Activated CD4-positive, alpha-beta memory T cell treated with anti-CD3 and anti-CD28 coated beads for 36 hours (primary cell): ENCODE measurements at places on chromosomes 1 and 21. TPM values are rescaled to one million over a fixed set of nuclear protein-coding genes. Genes with fewer than 3 reads are reported as not detected.
A peak's percentile ranks its signal among the peaks of the same experiment; 100 is the strongest.

- peak; percentile 24 for DNase-seq
- no peaks in the 10 kb centered on the region for H3K36me3 ChIP-seq
- peaks cover 27% of the 10 kb centered on the region for H3K4me1 ChIP-seq
- peak overlapping the region; percentile 86 for H3K4me3 ChIP-seq
- peak overlapping the region; percentile 92 for H3K27ac ChIP-seq
Observed at GRCh38 chr1:107964336-107965109, 457 bp downstream of the VAV3 start.

- H3K4me1 ChIP-seq, result peaks cover 8% of the 10 kb centered on the region
- no peak overlapping the region for H3K27ac ChIP-seq
- H3K4me3 ChIP-seq, result no peak overlapping the region
- peaks cover 10% of the 10 kb centered on the region for H3K27me3 ChIP-seq
- no peaks in the 10 kb centered on the region for H3K36me3 ChIP-seq
Observed at GRCh38 chr1:44532567-44532944, 127.5 kb downstream of the RNF220 start.

- peaks cover 4% of the 10 kb centered on the region for H3K36me3 ChIP-seq
- DNase-seq, result no peak
- H3K27me3 ChIP-seq, result peaks cover 16% of the 10 kb centered on the region
- H3K27ac ChIP-seq, result no peak overlapping the region
- H3K4me3 ChIP-seq, result no peak overlapping the region
- H3K4me1 ChIP-seq, result no peaks in the 10 kb centered on the region
Observed at GRCh38 chr1:152109998-152110294, 5.3 kb downstream of the TCHH start.

GRCh38 chr1:59596956-59597355 is 217.8 kb upstream of the HOOK1 start:
- H3K4me3 ChIP-seq, result no peak overlapping the region
- no peaks in the 10 kb centered on the region for H3K36me3 ChIP-seq
- no peak for DNase-seq
- H3K27ac ChIP-seq, result no peak overlapping the region
- peaks cover 3% of the 10 kb centered on the region for H3K4me1 ChIP-seq

DNA sequence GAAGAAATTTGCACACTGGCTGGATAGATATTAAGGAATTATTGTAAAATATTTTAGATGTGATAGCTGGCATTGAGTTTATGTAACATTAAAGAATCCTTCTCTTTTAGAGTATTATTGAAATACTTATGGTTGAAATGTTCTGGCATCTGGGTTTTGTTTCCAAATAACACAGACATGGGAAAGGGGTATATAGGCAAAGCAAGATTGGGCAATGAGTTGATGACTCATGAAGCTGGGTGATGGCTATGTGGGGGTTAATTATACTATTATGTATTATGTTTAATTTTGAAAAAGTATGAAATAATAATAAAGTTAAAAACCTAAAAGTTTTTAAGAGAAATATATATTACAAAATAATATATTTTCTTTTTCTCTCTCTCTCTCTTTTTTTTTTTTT is 12.5 kb upstream of the PTPN14 start:
- no peaks in the 10 kb centered on the region for H3K4me1 ChIP-seq
- peaks cover 24% of the 10 kb centered on the region for H3K27me3 ChIP-seq
- DNase-seq, result no peak
- no peak overlapping the region for H3K4me3 ChIP-seq
- H3K27ac ChIP-seq, result no peak overlapping the region
- H3K36me3 ChIP-seq, result no peaks in the 10 kb centered on the region

DNA sequence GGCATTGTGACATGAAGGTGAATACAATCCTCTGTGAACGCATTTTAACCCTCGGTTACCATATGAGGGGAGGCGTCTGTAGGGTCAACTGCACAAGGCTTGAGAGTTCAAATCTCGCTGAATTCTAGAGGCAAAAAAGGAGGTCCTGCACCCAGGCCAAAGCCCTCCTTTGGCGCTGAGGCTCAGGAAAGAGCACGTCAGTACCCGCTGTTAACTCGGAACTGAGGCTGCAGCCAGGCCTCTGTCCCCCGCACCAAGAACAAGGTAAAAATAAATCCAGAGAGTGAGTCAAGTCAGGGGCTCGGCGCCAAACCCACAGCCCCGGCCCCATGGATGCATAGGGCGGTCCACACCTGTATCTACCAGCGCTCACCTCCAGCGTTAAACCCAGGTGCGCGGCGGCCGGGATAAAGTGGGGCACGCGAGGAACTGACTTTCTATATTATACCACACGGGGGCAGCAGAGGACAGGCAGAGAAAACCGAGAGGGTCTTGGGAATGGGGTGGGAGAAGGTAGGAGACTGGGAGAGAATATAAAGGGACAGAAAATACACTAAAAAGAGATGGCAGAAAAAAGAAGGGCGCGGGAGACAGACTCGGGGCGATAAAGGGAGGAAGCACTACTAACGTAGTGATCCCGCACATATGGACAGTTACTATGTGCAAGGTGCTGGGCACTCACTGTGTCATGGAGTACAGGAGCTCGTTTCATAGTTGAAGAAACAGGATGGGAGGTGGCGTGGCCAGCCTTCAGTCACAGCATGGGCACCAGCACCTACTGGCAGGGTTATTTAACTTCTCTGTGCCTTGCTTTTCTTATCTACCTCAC is 54.9 kb downstream of the DMRTA2 start:
- H3K4me3 ChIP-seq, result no peak overlapping the region
- no peaks in the 10 kb centered on the region for H3K36me3 ChIP-seq
- no peak overlapping the region for H3K27ac ChIP-seq

TAS1R1 gene
- total RNA-seq, result not detected
